ENCODE measurements at places on chromosomes 7 and 10.

- no peak for DNase-seq
These were observed 22.3 kb upstream of the TSPAN33 start for GRCh38 chr7:129122078-129122750.

DNA sequence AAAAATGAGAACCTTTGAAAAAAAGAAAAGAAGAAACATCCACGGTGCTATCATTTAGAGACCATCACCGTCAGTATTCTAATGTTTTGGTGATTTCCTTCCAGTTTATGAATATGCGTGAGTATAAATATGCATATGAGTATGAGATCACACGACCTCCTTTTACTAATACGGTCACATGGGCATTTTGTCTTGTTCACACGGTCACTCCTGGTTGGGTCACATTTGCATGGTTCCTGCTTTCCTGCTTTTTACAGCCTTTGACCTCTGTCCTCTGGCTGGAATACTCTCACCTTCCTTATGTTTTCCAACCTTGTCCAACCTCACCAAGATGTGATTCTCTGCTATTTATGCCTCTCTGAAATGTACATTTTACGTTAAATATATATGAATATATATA lies 25.3 kb upstream of the LMTK2 start:
- no peak for DNase-seq

DNA sequence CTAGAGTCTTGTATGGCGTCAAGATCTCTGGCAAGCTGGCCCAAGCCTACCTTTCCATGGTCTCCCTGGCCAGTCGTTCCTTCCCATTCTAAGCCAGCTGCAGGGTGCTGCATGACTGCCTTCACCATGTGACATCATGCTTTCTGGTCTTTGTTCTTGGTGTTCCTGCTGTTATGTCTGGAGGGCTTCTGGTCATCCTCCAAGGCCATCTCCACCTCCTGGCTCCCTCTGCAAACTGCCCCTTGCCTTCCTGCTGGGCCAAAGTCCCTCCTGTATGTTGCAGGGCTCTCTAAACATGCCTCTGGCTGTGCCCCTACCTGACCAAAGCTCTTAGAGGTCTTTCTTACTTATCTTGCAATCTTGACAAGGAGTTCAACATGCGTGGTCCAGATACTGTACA lies 44.4 kb upstream of the SHH start:
- no peak for DNase-seq

DNA sequence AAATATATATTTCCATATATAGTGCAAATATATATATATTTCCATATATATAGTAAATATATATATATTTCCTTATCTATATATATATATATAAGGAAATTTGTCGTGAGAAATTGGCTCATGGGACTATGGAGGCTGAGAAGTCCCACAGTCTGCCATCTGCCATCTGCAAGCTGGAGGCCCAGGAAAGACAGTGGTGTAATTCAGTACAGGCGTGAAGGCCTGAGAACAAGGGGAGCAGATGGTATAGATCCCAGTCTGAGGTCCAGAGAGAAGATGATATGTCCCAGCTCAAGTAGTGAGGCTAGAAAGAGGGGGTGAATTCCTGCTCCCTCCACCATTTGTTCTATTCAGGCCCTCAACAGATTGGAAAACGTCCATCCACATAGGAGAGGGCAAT lies 78.9 kb downstream of the MTPN start:
- no peak for DNase-seq

GRCh38 chr10:9305018-9305655 lies 1250.6 kb downstream of the GATA3 start:
- DNase-seq, result no peak

- peak; percentile 44 for DNase-seq
These were observed 61.9 kb upstream of the OPN4 start for GRCh38 chr10:86592413-86592812.

- no peak for DNase-seq
These were observed 94.9 kb downstream of the CPXM2 start for GRCh38 chr10:123796736-123797135.

- no peak for DNase-seq
These were observed 165.4 kb upstream of the ADO start for GRCh38 chr10:62639144-62639543.

DNA sequence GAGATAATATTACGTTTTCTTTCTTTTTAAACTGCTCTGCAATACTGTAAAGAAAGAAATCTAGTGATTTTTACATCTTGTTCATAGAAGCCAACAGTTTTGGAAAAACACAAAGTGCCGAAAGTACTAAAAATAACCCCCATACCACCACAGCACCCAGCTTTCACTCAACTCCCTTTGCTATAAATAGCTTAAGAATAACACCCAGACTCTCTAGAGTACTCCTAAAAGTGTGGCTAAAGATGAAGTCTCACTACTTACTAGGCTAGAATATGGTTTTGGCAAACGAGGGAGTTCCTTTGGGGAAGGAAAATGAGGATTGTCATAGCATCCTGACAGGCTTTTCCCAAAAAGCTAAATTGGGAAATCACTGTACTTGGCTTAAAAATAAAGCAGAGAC lies 151.8 kb upstream of the ANK3 start:
- no peak for DNase-seq

GRCh38 chr10:11687779-11688447 lies 54.3 kb upstream of the ECHDC3 start:
- DNase-seq, result no peak
